ENCODE measurements at places on chromosomes 5 and 9.

DNA sequence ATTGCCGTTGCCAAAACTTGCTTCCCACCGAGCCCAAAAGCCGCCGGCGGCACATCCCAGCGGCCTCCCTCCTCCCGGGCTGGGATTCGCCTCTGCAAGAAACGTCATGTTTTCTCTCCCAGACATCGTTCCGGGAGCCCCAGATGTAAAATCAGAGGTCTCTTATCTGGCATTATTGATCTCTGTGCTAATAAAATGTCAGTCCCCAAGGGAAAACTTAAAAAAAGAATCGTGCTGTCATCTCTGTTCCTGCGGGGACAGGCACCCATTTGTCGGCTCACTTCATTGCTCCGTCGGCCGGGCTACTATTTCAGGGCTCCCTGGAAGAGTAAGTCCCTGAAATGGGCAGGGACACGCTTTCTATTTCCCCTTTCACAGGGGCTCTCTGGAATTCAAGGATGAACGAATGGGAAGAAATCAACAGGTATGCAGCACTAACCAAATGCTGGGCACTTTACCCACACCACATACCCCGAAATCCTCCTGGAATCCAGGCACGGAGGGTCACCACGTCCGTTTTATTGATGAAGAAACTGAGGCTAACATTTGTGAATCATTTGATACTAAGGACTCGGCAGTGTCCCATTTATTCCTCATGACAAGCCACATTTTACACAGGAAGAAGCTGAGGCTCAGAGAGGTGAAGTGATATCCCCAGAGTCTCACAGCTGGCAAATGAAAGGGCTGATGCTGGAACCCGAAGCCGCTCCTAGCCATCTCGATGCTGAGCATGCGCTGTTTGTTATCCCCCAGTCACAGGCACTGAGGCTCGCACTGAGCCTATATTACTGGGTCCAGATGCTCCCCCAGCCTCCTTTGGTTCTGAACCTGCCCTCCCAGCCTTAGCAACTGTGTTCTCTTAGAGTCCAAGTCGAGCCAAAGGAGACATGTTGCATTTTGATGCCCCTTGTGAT, 35.7 kb upstream of the MSX2 start:
- no peak for DNase-seq

DNA sequence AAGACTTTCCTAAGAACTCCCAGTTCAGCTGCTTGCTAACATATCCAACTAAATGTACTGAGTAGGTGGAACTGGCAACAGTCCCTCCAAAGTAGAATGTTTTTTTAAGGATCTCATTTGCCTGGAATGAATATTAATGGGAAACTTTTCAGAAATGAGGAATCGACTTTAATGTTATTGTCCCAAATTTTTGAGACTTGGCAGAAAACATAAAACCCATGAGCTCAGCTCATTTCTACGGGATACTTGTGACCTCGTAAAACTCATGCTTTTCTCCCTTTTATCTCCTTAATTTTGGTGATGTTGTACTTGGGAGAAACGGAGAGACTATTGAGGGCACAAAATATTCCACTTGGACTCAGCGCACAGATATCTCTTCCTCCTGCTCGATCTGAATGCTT, 296.8 kb downstream of the EBF1 start:
- DNase-seq = no peak

DNA sequence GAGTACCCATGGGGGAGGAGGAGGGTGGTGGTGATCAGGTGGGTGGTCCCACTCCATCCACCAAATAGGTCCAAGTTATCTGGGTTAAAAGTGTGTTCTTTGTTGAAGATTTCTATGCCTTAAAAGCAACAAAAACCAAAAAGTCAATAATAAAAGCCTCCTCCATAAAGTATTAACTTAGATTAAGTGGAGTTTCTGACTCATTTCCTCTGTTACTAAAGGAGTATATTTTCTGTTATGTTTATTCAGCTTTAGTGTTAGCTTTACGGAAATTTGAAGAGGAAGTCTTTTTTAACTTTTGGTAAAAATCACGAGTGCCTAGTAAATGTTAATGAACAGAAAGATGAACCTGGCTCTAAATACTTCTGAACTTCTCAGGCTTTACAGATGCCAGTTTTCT, 17.8 kb downstream of the FBXO38 start:
- no peak for DNase-seq

DNA sequence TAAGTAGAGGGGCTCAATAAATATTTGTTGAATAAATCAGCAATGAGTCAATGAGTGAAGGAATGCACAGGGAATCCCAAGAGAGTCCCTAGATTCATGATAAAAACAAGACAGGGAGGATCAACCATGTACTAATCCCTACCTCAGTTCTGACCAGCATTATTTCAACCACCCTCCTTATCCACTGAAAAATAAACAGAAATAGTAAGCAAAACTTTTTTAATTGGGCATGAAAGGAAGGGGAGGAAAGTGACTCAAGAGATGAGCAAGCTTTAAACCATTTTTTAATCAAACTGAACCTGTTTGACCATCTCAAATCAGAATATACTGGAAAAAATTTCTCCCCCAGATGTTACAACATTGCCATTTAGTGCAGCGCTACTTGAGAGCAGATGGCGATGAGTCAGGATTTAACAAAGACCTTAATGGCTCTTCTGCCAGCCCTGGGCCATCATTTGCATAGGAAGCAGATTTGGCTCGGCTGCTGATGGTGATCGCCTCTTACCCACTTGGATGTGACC, 194.8 kb upstream of the SLC30A5 start:
- no peak for DNase-seq

GRCh38 chr9:26537211-26537610, 355.4 kb downstream of the CAAP1 start:
- no peak for DNase-seq

DNA sequence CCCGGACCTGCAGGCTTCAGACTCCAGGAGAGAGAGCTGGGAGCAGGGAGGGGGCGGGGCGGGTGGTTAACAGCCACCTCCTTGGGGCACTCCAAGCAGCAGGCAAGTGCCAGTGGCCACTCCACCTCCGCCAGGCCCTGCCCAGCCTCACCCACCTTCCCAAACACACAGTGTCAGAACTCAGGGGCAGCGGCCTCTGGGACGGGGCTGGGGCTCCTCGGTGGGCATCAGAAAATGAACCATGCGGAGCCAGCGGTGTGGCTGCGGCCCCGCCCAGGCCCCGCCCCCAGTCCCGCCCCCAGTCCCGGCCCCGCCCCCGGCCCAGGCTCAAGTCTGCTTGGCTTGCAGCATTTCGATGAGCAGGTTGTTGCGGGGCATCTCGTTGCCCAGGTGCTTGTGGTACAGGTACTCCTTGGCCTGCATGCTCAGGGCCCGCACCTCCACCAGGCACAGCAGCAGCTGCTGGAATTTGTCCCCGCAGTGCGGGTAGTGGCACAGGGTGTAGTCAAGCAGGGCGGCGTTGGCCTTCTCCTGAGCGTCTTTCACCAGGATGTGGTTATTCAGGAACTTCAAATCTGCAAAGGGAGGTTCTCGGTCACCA, 24.7 kb downstream of the NR5A1 start:
- no peak for DNase-seq

DNA sequence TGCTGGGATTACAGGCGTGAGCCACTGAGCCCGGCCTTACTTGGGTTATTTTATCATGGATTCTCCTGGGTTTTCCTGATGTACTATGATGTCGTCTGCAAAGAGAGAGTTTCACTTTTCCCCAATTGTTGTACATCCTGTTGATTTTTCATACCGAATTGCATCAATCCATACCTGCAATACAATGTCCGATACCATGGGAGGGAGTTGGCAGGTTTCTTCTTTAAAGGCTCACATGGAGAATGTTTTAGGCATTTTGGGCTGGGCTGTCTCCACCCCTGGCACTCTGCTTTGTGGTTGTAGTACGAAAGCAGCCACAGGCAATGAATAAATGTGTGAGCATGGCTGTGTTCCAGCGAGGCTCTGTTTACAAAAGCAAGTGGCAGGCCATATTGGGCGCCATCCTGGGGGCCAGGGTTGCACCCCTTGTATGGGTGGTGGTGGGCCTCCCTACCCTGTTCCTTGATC, 35.1 kb upstream of the EXOC3 start:
- DNase-seq = no peak

DNA sequence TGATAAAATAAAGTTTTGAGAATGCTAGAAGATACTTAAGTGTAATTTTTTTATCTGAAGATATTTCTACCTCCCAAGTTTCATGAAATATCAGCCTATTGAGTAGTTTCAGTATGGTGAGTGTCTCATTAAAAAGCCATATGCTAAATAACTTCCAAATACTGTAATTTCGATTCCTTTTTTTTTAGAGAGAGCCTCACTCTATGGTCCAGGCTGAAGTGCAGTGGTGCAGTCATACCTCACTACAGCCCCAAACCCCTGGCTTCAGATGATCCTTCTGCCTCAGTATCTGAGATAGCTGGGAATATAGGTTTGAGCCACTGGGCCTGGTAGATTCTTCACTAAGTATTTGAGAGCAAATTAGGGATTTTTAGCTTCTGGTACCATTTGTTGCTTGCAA, 24.5 kb downstream of the CDC42SE2 start:
- no peak for DNase-seq

GRCh38 chr9:131099102-131099606, 2.8 kb downstream of the AIF1L start:
- DNase-seq = no peak

DNA sequence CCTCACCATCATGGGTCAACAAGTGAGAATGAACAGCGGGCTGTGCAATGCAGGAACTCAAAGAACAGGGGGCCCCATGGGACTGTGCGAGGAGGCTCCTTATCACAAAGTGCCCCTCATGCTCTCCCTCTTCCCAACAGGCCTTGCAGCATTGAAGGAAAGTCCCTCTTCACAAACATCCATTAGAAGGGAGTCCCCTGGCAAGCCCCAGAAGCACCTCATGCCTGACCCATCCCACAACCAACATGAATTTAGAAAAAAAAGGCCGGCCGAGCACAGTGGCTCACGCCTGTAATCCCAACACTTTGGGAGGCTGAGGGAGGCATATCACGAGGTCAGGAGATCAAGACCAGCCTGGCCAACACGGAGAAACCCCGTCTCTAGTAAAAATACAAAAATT, 122.6 kb upstream of the FSTL4 start:
- DNase-seq = no peak

DNA sequence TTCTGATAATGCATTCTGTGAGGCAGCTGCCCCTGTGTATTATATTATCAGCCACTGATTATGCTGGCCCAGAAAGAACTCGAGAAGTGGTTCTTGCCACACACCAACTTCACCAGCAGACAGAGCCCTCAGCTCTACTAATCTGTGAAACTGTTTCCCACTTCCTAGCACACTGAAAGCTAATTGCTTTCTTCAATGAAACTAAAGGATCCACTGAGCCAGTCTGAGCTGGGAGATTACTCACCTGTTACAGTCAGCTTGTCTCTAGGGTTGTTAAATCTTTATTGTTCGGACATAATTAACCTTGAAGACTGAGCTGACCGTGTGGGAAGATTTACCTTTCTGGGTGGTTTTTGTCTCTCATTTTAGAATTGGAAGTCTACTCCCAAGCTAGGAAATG, 263.2 kb downstream of the KCTD16 start:
- DNase-seq = no peak

DNA sequence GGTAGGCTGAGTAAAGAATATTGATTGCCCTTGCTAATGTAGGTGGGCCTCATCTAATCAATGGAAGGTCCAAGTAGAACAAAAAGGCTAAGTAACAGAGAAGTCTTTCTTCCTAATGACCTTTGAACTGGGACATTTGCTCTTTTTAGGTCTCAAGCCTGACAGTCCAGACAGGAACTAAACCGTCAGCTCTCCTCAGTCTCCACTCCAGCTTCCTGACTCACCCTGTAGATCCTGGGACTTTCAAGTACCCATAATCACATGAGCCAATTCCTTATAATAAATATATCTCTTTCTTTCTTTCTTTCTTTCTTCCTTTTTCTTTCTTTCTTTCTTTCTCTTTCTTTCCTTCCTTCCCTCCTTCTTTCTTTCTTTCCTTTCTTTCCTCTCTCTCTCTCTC, 479.5 kb upstream of the PAPPA start:
- DNase-seq = no peak

GRCh38 chr9:95336281-95336680, 18.8 kb upstream of the FANCC start:
- peak; percentile 9 for DNase-seq

DNA sequence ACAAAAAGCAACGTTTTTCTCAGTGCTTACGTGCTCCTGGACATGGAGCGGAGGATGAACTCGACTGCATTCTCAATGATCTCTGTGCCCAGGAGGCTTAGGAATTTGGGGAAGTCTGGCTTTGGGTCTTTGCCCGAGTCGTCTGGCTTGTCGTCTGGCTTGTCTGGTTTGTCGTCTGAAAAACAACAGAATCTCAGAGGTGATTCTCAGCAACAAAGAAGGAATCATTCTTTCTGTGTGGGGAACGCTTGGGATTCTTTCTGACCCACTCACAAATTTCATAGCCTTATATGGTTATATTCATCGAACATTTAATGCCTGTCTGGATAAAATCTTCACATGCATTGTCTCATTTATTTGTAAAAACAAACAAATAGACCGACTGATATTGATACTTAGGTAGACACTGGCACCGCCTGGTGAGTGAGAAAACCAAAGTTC, 4.7 kb downstream of the C5orf46 start:
- no peak for DNase-seq

- no peak for DNase-seq
Observed at GRCh38 chr5:32280656-32281081, 32.1 kb downstream of the MTMR12 start.

GRCh38 chr5:108727236-108727650, 20.5 kb upstream of the FER start:
- no peak for DNase-seq

GRCh38 chr5:134554319-134555222, 29.1 kb downstream of the JADE2 start:
- no peak for DNase-seq

GRCh38 chr9:81855538-81855937, 72.7 kb upstream of the SPATA31D4 start:
- DNase-seq = no peak

DNA sequence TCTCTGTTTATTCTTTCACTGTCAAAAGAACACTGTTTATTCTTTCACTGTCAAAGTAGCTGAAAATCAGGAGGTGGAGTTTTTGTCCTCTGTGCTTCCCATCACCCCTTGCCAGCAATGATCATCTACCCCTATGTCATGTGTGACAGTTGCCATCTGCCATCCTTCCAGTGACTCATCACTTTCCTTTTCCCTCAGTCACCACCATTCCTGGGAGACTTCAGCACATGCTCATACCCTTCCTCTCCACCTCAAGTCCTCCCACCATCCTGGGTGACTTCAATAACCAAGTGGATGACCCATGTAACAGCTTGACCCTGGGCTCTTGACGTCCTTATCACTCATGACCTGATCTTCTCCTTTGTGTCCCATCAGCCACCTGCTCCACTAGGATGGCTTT, 43.3 kb upstream of the RASEF start:
- DNase-seq = no peak

Measured in activated CD8-positive, alpha-beta memory T cell treated with anti-CD3 and anti-CD28 coated beads for 1 hour (primary cell).